ENCODE measurements at places on chromosomes 5 and 9.

DNA sequence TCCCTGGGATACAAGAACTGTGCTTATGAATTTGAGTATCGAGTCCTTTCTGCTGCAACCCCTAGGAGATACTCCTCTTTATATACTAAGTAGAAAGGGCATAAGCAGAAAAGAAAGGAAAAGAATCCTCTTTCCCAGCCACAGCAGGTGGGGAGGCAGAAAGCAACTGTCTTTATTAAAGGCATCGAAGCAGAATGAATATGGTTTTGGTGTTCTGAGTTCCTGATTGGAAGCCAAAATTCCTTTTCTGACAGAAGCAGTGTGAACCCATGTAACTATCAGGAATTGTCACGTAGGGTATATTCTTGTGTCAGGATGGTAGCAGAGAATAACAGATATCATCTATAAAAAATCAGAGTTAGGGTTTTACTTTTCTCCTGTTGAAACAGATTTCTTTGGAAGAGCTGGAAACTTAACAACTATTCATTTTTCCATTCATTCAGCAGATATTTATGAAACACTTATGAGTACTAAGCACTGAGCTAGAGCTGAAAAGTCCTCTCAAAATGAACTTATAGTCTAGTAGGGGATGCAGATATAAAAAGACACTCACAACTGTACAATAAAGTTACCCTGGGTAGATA is 96.5 kb upstream of the LHFPL2 start:
- no peak for DNase-seq

- no peak for DNase-seq
Measured at GRCh38 chr9:130147910-130148309, 24.3 kb upstream of the NCS1 start.

DNA sequence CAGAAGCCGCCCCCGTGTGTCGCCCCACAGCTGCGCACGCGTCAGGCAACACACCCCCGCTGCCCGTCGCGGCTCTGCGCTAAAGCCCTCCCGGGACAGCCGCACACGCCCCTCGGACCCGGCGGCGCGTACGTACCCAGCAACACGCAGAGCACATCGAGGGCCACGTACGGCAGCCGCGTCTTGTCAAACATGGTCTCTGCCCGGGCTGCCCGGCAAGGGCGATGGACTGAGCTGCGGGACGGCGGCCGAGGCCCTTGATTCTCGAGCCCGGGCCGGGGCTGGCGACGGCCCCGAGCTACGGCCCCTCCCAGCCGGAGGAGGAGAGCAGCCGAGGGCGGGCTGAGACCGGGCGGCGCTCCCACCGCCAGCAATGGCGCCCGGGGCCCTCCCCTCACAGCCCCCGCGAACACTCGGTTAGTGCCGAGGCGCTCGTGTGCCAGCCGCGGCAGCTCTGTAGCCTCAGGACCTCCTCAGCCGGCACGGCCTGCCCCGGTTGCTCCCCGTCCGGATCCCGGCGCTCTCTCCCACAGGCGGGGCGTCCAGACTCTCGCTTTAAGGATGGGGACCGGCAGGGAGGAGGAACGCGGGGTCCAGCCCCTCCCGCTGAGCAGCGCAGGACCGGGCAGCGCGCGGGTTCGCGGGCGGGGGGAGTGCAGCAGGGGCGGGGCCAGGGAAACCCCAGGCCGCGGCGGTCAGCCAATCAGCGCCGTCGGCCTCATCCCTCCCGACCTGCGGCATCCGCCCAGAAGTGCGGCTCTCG is at the start of gene PLPP1:
Gene PLPP1 (minus strand): TSS at position 529 of the 763 bp plus-strand sequence. CDS start 335 bp downstream, at position 194.
- peak; percentile 91 for DNase-seq

DNA sequence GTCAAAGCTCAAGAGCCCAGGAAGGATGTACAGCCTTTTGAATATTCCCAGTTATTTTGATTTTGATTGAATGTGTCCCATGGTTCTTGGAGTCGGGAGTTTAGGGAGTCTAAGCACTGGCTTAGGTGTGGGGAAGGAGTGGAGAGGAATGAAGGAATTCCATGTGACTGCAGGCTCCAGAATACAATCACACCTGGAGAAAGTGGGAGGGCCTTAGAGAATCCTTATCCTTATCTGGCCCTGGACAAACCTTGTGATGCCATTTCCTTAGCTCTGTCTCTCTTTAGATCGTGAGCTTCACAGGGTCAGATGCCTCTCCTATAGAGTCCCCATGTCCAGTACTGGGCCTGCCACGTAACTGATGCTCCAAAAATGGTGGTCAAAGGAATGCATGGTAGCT is 4.2 kb upstream of the EEIG1 start:
- no peak for DNase-seq

GRCh38 chr9:126225611-126226609 is 100.7 kb upstream of the MVB12B start:
- DNase-seq = no peak

GRCh38 chr9:93827545-93828330 is 127.4 kb downstream of the BARX1 start:
- DNase-seq = peak; percentile 39

- no peak for DNase-seq
Measured at GRCh38 chr5:18771097-18771610, 1136.9 kb downstream of the TAF11L14 start.

GRCh38 chr9:6788162-6789016 is 30.6 kb downstream of the KDM4C start:
- no peak for DNase-seq

- no peak for DNase-seq
Measured at GRCh38 chr9:119078015-119078414, 291.2 kb downstream of the BRINP1 start.

GRCh38 chr9:27194401-27195091 is 85.5 kb downstream of the TEK start:
- no peak for DNase-seq

- no peak for DNase-seq
Measured at GRCh38 chr5:160230686-160231527, 1.6 kb downstream of the FABP6 start.

- peak; percentile 64 for DNase-seq
Measured at GRCh38 chr5:180070756-180071530, 616 bp downstream of the RNF130 start.

- DNase-seq = no peak
Measured at GRCh38 chr9:1236061-1236460, 185.9 kb downstream of the DMRT2 start.

DNA sequence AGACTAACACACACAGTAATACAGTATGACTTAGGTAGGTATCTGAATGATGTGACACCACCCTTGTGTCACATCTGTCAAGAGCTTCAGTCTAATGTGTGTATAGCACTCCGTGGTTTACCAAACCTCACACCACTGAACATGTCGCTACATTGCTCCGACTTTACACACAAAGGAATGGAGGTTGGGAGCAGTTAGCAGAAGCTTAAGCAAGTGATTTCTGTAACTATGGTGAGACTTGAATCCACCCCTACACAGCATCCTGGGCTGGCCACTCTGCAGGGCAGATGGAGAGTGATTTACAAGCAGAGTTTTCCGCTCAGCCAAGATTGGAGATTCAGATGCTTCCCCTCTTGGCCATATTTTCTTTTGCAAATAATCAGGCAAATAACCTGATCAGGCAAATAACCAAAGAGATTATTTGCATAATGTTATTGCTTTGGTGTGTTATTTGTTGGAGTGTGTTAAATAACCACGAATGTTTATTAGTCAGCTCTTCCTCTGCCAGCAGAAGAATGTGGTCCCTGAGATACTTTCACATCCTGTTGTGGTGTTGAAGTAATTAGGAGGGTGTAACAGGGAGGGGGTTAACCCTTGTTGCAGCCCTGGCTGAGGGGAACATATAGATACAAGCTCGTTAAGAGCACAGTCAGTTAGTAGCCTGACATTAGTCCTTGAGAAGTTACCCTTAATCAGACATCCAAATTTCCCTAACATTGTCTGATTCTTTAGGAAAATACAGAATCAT is 92.8 kb downstream of the SNX18 start:
- DNase-seq = no peak

GRCh38 chr5:146825033-146825432 is 53.5 kb downstream of the PPP2R2B start:
- DNase-seq = peak; percentile 36

DNA sequence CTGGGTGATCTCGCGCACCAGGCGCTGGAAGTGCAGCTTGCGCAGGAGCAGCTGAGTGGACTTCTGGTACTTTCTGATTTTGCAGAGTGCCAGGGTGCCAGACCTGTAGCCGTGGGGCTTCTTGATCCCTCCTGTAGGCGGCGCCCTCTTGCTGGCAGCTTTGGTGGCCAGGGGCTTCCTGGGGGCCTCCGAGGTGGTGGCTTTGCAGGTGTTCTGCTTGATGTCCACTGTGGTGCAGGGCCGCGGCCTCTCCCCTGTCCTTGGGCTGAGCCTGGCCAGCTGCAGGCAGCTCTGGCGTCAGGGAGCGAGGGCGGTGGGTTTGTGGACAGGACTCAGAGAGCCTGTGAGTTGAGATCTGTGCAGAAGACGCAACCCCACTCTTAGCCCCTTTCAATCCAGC is 36.1 kb downstream of the TAF11L14 start:
- DNase-seq = no peak

- DNase-seq = no peak
Measured at GRCh38 chr5:174106997-174107655, 61.6 kb downstream of the NSG2 start.

DNA sequence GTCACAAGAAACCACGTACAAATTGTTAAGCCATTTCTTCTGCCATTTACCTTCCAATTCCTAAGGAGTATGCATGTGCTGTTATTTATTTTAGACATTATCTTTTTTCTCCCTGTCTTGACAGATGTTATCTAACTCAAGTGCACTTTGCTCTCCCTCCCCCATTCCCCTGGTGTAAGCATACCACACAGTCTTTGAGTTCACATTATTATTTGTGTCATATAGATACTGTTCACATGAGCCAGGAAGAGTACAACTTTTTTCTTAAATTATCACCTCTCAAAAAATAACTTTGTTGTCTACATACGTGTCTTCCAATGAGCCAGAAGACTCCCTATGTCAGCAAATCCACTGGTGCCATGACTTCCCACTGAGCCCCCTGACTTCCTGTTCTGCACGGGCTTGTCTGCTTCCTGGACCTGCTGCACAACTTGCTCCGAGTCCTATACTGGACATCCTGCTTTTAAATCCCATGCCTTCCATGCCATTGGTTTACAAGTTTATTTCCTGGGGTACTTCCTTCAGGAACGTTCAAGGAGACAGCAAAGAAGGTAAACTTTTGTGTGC is 19.9 kb upstream of the FAM120A start:
- DNase-seq = no peak

DNA sequence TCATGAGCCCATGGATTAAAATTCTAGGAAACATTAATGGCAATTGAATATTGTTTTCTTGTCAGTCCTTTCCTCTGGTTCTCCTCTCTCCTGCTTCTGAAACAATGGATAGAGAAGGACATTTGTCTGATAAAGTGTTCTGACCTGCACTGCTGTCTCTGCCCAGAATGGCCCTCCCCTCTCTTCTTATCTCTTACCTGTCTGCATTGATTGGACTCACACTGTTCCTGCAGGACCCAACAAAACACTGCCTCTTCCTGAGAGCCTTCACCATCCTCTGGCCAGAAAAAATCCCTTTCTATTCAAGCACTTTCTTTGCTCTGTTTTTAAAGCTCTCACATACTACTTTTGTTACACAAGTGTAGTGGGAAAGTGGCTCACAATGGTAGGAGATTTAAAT is 143.8 kb upstream of the DHFR start:
- DNase-seq = no peak

GRCh38 chr5:152456815-152457443 is 51.9 kb upstream of the NMUR2 start:
- DNase-seq = no peak

GRCh38 chr5:113682497-113683136 is 169.1 kb downstream of the YTHDC2 start:
- peak; percentile 0 for DNase-seq

GRCh38 chr9:101417389-101417788 is 18.2 kb downstream of the ALDOB start:
- DNase-seq = no peak

DNA sequence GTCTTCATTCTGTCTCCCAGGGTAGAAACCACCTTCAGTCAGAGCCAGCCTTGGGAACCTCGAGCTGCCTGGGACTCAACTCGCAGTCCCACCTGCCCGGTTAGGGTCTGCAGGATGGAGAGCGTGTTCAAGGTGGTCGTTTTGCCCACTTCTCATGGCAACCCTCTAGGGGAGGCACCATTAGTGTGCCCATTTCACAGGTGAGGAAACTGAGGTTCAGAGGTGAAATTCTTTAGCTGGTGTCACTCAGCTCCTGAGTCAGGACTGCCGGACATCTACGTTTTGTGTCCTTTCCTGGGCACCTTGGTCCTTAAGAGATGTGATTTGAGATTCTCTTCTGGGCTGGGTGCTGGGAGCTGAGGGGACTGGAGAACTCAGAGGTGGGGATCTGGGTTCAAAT is 30.0 kb downstream of the DAB2IP start:
- no peak for DNase-seq

GRCh38 chr9:27771803-27772545 is 198.7 kb upstream of the C9orf72 start:
- no peak for DNase-seq

- DNase-seq = no peak
Measured at GRCh38 chr5:142929587-142929986, 159.4 kb downstream of the ARHGAP26 start.

DNA sequence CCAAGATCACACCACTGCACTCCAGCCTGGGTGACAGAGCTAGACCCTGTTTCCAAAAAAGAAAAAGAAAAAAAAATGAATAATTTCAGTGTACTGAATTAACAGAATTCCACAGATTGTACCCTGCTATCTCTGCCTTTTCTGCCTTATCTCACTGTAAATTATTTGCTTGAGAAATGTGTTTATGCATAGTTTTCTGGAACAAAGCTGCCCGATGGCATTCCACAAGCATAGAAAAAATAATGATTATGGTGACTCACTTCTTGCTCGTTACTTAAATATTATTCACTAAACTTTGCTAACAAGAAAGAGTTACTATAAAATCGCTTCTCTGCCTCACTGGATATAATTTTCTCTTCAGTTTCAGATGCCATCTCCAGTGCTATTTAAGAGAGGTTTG is 88.7 kb upstream of the FAM169A start:
- no peak for DNase-seq

GRCh38 chr9:82512728-82513127 is 524.2 kb downstream of the SPATA31D1 start:
- DNase-seq = no peak

DNA sequence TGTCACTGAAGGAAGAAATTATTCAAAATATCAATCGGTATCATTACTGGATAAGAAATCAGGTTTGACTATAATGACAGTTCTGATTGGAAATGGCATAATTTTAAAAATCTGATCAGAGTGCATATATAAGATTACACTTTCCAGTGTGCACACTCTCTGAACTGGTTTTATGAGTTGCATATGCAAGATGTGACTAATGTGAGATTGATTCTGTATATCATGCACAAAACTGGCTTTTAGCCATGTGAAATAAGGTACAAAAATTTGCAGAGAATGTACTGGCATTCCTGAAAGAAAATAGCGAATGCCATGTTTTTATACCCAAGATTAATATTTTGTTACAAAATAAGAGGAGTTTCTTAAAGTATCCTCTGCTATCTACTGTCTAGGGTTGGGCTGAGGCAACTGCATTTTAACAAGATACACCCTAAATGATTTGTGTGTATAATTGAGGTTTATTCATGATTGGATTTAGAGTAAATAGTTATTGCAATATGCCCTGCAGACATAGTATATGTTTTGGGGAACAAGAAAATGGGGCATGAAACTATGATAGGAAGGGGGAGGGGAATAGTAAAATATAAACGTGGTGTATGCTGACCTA is 70.7 kb downstream of the LNPEP start:
- DNase-seq = no peak

- DNase-seq = no peak
Measured at GRCh38 chr9:106334081-106334480, 528.9 kb upstream of the ZNF462 start.
